ENCODE measurements at places on chromosomes 4 and X.

DNA sequence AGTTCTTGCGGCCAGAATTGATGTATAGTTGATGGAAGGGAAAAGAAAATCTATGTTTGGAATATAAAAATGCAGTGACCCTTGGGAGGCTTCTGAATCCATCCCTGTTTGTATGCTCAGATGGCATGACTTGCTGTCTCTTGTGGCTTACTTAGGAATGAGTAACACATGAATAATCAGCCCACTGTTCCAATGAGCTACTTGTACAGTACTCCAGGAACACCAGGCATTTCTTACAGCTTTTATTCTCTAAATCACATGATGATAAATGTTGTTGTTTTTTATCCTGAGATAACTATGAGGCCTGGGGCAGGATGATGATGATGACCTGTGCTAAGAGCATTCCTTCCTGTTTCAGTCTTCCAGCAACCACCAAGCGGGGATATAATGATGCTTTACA is 18.9 kb downstream of the TMPRSS11E start:
- DNase-seq: no peak

DNA sequence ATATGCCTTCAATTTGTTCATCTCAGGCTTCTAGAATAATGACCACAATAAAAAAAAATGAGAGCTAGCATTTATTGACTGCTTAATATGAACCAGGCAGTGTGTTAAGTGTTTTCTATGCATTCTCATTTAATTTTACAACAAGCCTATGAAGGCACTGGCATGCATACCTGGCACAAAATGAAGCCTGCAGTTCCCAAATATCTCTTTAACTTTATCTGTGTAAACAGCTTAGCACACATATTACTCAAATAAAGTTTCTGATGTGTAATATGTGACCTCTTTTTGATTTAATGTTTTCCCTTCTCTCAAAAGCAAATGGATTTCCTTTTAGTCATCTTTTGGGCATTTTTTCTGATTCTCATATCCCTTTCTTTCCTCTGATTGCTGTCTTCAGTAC is 671.8 kb downstream of the PCDH7 start:
- no peak for DNase-seq

GRCh38 chr4:174244441-174244840 is 39.0 kb downstream of the FBXO8 start:
- DNase-seq: no peak

DNA sequence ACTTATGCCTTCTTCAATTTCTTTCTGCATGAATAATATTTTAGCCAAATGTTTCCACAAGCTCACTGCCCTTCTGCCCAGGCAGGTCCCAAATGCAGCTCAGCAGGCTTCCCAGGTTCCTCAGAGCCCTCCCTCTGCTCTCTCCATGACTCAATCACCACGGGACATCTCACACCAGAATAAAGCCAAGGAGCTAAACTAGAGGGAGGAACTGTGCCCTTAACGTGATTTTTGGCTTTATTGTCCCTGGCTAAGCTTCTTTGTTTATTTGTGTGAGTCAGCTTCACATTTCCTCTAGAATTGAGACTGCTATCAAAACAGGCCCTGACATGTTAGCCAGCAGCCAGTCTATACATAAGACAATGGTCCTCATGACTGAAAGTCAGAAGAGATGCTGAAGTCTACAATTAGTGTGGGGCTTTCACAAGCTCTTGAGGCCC is 186.4 kb upstream of the GALNT7 start:
- DNase-seq: no peak

DNA sequence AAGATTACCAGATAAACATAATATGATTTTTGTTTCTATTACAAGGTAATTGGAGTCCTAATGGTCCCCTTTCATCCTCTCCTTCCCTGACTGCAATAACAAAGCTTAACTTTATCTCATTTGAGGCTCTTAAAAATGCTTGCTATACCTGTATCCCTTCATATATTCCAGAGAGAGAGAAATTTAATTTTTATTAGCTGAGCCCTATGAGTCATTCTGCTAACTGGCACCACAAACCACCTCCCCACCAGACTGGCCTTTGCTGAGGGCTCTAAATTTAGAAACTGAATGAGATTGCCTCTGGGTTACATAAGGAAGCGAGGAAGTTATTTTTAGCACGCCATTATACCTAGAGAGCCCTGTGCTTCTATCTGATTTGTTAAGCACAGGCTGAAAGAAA is 27.4 kb downstream of the CBLL2 start:
- no peak for DNase-seq

GRCh38 chr4:47494124-47494430 is 9.0 kb downstream of the ATP10D start:
- DNase-seq: no peak

- no peak for DNase-seq
These were observed 222.6 kb downstream of the SPIN4 start for GRCh38 chrX:63128509-63128908.

DNA sequence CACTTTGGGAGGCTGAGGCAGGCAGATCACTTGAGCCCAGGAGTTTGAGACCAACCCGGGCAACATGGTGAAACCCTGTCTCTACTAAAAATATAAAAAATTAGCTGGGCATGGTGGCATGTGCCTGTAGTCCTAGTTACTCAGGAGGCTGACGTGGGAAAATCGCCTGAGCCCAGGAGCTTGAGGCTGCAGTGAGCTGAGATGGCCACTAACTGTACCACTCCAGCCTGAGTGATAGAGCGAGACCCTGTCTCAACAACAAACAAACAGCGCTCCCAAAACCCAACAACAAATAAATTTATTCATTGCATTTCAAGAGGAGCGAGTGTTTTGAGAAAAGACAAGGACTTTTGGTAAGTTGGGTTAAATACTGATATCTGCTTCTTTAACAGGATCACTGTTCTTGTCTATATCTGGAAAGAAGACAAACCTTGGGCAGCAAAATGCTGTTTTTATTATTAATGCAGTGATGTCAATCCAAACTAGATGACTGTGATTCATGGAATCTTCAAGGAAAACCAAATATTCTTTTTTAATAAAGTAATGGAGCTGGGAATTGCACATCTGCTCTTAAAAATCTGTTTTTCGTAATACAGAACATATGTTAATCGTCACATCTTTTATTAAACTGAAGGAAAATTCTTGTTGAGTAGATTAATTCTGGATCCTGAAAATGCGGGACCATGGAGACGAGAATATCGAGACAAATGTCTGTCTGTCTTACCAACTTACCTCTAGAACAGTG is 90.8 kb upstream of the LIMCH1 start:
- DNase-seq: no peak

DNA sequence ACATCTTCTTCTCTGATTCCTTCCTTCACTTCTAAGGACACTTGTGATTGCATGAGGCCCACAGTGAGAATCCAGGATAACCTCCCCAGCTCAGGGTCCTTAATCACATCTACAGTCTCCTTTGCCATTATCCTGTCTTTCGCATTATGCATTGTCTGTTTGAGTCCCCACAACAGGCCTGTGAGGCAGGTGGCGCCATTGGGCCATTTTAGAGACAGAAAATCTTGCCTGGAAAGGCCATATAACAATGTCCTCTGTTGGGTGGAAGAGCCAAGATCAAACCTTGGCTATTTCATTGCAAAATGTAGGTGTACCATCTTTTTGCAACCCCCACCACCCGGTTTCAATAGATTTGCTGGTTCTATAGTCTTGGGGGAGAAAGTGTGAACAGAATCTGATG is 11.8 kb upstream of the DCUN1D4 start:
- DNase-seq: peak; percentile 89

DNA sequence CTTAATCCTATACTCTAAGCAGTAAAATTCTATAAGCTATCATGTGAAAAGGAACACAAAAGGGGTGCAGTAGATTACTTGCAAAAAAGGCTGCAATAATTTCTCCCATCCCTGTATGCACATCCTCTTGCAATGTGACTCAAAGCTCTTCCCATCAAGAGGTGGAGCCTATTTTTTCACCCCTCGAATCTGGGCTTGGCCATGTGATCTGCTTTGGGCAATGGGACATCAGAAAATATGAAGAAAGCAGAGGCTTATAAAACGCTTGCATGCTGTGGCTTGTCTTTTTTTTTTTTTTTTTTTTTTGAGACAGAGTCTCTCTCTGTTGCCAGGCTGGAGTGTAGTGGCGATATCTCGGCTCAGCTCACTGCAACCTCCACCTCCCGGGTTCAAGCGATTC is 33.0 kb downstream of the GEMIN8 start:
- no peak for DNase-seq

GRCh38 chr4:36215627-36216026 is 28.7 kb downstream of the ARAP2 start:
- DNase-seq: no peak
